Upper lobe of right lung (tissue), 1 donor: ENCODE measurements at places on chromosomes 1 and 21. TPM values are rescaled to one million over a fixed set of nuclear protein-coding genes. Genes with fewer than 3 reads are reported as not detected.

GRCh38 chr1:222018041-222018440 lies 276.2 kb upstream of the DUSP10 start:
- H3K27me3 ChIP-seq = no peaks in the 10 kb centered on the region
- no peak overlapping the region for H3K27ac ChIP-seq
- no peak overlapping the region for H3K4me3 ChIP-seq

The ZNF593OS gene
- total RNA-seq = not detected

DNA sequence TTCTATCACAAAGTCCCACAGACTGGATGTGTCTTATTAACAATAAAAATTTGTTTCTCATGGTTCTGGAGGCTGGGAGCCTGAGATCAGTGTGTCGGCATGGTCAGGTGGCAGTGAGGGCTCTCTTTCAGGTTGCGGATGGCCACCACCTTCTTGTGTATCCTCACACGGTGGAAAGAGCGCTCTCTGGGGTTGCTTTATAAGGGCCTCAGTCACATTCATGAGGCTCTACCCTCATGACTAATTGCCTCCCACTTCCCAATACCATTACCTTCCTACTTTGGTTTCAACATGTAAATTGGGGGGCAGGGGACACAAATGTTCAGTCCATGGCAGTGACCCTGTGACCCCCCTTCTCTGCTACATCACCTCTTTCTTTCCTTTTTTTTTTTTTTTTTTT lies 20.7 kb upstream of the MX1 start:
- H3K4me1 ChIP-seq = no peaks in the 10 kb centered on the region
- no peak overlapping the region for H3K4me3 ChIP-seq
- H3K27me3 ChIP-seq = no peaks in the 10 kb centered on the region
- no peak overlapping the region for H3K27ac ChIP-seq
- H3K36me3 ChIP-seq = peaks cover 4% of the 10 kb centered on the region

The C8B gene
- not detected for total RNA-seq

GRCh38 chr1:227317011-227317451 lies 1.3 kb downstream of the CDC42BPA start:
- no peaks in the 10 kb centered on the region for H3K27me3 ChIP-seq
- no peaks in the 10 kb centered on the region for H3K36me3 ChIP-seq
- no peaks in the 10 kb centered on the region for H3K4me1 ChIP-seq

The IL12RB2 gene
- 0.87 TPM for total RNA-seq

DNA sequence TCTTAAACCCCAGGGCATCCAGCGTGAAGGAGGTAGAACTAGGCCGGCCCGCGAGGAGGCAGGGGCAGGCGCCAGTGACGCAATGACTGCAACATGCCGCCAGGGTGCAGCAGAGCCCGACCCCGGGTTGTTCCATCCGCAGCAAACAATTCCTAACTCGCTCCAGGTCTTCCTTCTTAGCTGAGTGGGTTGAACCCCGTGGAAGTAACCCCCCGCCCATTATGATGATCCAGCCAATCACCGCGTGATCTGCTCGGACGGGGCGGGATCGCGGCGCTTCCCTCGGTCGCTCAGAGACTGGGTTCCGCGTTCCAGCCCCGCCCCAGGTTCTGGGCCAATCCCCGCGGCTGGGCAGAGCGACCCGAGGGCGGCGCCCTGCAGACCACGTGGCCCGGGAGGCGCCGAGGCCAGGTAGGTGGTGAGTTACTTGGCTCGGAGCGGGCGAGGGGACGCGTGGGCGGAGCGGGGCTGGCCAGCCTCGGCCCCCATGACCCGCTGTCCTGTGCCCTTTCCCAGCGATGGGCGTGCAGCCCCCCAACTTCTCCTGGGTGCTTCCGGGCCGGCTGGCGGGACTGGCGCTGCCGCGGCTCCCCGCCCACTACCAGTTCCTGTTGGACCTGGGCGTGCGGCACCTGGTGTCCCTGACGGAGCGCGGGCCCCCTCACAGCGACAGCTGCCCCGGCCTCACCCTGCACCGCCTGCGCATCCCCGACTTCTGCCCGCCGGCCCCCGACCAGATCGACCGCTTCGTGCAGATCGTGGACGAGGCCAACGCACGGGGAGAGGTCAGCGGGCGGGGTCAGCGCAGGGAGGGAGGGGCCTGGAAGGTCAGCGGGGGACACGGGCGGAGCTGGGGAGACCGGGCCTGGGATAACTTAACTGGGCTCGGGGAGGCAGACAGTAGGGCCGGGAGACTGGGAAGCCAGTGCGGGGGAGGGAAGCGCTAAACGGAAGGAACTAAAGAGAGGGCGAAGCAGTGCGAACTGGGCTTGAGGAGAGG lies at the start of gene DUSP23:
Gene DUSP23, plus strand, starts transcription at position 380 of the 1,000 bp plus-strand sequence. Its CDS starts 139 bp downstream, at position 519.
- peaks cover 16% of the 10 kb centered on the region for H3K4me1 ChIP-seq
- H3K36me3 ChIP-seq = no peaks in the 10 kb centered on the region
- peak within 1 kb of the TSS; percentile 94 for H3K4me3 ChIP-seq
- DNase-seq = peak; percentile 99

GRCh38 chr1:204147406-204148383 lies 4.1 kb downstream of the ETNK2 start:
- H3K4me3 ChIP-seq = no peak overlapping the region
- peaks cover 11% of the 10 kb centered on the region for H3K4me1 ChIP-seq
- H3K27ac ChIP-seq = no peak overlapping the region
- H3K36me3 ChIP-seq = no peaks in the 10 kb centered on the region
- H3K27me3 ChIP-seq = no peaks in the 10 kb centered on the region
